ENCODE measurements at places on chromosomes 2 and 18.

DNA sequence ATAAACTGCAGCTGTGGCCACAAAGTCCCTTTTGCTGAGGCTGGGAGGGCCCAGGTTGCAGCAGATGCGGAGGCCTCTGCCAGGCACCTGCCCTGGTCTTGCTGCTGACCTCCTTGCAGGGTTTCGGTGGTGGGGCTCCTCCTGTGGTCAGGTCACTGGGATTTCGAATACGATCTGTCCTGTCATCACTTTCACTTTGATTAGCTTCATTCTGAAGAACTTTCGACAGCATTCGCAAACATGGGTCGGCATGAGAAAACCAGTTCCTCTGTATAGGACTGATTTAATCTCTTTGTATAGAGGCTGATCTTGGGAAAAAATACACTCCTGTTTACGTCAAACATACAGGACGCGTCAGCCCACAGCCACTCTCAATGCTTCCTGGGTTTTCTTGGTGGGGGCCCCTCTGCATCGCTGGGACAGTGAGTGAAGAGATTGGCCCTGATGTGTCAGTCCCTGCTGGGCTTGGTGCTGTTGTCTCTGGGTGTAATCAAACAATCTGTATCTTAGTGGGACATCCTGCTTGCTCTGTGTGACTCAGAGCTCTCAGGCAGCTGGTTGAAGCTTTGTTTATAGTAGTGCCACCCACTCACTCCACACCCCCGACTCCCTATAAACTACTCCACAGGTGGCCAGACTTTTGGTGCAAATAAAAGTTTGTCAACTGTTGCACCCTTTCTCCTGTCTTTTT lies 209.4 kb upstream of the CXCR4 start:
- peak; percentile 17 for DNase-seq

DNA sequence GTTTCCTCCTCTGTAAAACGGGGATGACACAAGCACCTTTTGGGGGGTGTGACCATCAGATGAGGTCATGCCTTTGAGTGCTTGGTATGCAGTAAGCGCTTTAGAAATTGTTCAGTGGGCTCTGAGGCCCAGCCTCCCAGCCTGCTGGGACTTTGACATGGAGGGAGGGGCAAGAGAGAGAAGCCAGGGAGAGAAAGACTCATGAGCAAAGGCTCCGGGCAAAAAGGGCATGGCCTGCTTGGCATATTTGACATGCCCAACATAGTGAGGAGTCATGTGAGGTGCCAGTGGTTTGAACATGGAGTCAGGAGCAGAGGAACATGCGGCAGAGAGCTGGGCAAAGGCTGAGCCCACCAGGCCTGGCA lies 14.0 kb downstream of the TNS1 start:
- peak; percentile 47 for DNase-seq

DNA sequence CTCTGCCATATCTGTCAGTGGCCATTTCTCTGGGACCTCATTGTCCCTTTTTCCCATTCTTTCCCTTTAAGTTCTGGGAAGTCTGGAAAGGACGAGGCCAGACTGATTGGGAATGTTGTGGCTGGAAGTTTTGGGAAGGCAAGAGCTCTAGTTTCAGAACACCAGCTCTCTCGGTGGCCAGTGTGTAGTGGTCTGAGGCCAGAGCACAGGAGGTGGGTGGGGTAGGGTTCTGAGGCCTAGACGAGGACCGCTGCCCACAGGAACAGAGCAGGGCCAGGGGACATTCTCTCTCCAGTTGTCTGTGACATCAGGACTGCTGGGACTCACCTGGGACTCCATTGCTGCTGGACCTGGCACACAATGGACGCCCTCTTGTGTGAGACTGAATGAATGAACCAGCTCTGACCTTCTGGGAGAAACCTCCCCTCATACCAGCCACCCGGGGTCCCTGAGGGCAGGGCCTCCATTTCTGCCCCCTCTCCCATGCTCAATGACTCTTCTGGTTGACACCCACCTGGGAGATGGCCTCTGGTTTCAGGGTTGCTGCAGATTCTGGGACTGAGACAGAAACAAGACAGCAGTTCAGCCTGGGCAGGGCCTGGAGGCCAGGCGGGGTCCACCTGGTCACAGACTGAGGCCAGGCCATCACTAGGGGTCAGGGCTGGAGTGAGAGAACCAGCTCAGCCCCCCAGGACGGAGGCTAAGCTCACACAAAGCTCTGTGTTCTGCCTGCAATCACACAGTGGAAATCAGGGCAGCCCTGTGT lies 8.4 kb upstream of the NPPC start:
- no peak for DNase-seq

DNA sequence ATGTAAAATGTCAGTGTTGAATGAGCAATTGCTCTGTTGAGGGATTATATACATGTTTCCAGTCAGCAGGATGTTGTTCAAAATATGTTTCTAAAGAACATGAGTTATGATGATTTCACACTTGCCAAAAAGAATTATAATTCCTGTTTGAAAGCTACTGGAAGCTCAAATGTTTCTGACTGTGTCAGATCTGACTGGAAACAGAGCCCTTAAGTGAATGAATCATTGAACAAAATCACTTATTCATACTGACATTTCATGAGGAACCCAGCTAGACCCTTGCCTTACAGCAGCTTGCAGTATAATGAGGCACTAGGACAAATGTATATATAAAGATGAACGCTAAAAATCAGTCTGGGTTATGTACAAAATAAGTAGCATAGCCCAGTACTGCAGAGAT lies 35.4 kb upstream of the ITGAV start:
- no peak for DNase-seq

- no peak for DNase-seq
Observed at GRCh38 chr18:32243358-32243757, 53.5 kb downstream of the MEP1B start.

Measured in muscle of leg (tissue), 16 donors.